ENCODE measurements at places on chromosomes 1 and 21. TPM values are rescaled to one million over a fixed set of nuclear protein-coding genes. Genes with fewer than 3 reads are reported as not detected.

- DNase-seq, result no peak
- H3K36me3 ChIP-seq, result no peaks in the 10 kb centered on the region
- H3K4me3 ChIP-seq, result no peak overlapping the region
- H3K27me3 ChIP-seq, result no peaks in the 10 kb centered on the region
- H3K4me1 ChIP-seq, result no peaks in the 10 kb centered on the region
Observed at GRCh38 chr1:223455470-223455869, 62.3 kb downstream of the CCDC185 start.

DNA sequence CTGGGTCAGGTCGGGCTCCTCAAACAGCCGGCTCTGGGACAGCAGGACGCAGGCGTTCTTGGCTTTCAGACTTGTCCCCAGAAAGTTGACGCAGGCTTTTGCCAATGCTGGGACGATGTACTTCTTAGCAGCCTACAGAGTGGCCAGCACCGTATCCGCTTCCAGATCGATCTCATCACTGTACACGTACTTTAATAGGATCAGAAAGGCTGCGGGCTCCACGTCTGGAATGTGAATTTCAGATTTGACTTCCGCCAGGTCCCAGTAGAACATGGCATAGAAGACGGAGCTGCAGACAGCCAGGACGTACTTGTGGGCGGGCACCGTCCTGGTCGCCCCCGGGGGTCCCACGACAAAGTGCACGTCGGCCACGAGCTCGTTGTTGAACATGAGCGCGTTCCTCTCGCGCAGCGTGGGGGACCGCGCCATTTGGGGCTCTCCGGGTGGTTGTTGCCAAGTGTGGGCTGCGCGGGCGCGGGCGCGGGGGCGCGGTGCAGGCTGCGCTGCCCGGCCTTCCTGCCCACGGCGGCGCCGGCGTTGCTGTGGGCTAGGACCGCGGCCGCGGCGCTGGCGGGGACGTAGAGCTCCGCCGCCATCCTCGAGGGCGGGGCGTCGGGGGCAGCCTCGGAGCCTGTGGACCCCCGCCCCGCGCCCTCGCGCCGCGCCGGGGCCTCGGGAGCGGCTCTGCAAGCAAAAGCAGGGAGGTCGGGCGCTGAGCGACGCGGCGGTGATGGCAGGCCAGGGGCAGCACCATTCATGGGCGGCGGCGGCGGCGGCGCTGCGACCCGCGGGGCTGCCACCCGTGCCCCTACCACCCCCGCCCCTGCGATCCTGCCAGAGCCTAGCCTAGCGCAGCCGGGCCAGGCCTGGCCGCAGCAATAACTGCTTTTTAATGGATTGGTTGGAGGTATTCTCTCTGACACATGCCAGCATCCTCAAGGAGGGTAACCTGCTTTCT is 10.6 kb downstream of the CNR2 start:
- H3K27ac ChIP-seq, result no peak overlapping the region
- H3K4me3 ChIP-seq, result peak overlapping the region; percentile 64
- peaks cover 49% of the 10 kb centered on the region for H3K27me3 ChIP-seq

- H3K4me3 ChIP-seq, result no peak overlapping the region
- H3K4me1 ChIP-seq, result no peaks in the 10 kb centered on the region
- no peak for DNase-seq
- no peaks in the 10 kb centered on the region for H3K27me3 ChIP-seq
- H3K27ac ChIP-seq, result no peak overlapping the region
Observed at GRCh38 chr1:233791721-233792120, 112.8 kb upstream of the SLC35F3 start.

DNA sequence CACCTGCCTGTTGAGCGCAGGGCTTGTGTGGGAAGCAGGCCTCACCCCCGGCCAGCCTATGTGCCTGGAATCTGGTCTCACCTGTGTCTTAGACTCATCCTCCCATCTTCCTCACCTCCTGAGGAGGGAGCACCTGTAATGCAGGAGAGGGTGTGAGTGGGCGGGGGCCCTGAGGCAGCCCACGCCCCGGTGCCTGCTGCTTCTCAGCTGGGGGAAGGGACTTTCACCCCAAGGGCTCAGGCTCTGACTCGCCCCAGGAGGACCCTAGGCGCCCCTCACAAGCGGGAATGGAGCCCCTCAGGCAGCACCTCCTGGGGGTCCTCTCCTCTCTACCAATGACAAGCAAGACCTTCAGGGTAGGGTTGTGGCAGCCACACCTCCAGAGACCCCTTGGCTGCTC is 6.7 kb upstream of the ZNF670 start:
- peaks cover 35% of the 10 kb centered on the region for H3K27me3 ChIP-seq
- peaks cover 13% of the 10 kb centered on the region for H3K4me1 ChIP-seq
- DNase-seq, result no peak
- no peak overlapping the region for H3K27ac ChIP-seq
- no peaks in the 10 kb centered on the region for H3K36me3 ChIP-seq

Gene PLA2G5
- not detected for total RNA-seq

Data from endodermal cell (in vitro differentiated cells).